Panc1 (cell line): ENCODE measurements at places on chromosomes 5 and 9.

DNA sequence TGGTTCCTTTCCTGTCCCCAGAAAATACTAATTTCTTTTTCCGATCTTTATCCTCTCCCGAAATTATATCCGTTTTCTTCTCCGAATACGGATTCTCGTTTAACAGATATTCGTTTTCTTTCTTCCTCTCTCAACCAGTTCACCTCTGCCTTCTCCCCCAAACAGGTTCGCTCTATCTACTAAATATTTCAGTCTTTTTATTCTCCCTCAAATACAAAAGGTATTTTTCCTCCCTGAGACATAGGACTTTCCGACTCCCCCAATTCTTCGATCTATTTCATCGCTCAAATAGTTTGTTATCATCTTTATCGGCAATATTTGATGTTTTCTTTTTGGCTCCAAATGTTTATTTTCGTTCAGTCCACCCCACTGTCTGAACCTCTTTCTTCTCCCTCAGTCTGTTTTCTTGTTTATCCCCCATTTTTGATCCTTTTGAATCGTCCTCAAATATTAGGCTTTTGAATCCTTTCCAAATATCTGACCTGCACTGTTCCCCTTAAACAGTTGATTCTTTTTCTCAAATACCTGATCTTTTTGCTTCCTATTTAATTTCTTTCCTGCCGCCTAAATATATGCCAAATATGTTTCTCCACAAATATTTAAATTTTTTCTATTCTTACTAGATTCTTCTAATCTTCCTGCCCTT, 4.4 kb downstream of the PITX1 start:
- no peak for DNase-seq

GRCh38 chr9:133928248-133928764, 63.8 kb downstream of the VAV2 start:
- DNase-seq = no peak

DNA sequence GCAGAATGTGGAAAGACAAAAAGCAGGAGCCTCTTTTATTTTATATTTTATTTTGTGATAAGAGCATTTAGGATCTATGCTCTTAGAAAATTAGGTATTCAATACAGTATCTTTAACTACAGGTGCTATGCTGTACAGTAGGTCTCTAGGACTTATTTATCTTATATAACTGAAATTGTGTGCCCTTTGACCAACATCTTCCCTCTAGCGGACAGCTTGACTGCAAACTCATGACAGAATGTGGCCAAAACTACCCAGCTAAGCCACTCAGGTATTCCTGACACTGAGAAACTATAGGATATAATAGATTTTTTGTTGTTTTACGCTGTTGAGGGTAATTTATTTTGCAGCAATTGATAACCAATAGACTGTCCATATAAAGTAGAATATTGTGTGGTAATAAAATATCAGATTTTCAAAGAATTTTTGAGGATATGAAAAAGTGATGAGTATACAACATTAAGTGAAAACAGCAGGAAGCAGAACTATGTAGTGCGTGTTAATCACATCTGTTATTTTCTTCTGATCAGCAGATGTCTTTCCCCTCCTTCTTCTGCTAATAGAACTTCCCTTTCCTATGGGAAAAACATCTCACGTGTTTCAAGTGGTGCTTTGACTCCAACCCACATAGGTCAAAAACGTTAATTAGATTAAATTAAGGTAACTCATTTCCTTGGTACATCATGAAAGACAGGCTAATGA, 69.9 kb upstream of the SELENOP start:
- no peak for DNase-seq

- DNase-seq = no peak
Measured at GRCh38 chr5:3126639-3127038, 375.2 kb upstream of the IRX2 start.

- DNase-seq = no peak
Measured at GRCh38 chr5:32595118-32595517, 9.8 kb downstream of the SUB1 start.

DNA sequence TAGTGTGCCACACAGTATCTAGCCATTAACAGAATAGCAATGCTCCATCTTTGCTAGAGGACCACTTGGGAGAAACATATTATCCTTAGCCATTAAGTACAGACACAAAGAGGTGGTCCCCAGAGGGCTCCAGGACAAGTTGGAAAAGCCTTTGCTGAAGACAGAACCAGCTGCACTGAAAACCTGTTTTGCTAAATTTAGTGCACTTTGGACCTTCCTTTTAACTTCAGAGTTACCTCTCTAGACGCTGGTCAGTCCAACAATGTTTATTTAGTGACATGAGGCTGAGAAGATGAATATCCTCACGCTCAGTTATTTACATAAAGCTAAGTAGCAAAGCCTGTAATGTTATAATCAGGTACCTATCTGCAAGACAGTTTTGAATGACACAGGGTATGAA, 265.0 kb upstream of the ZNF608 start:
- no peak for DNase-seq

GRCh38 chr9:113632776-113633590, 169.5 kb downstream of the RGS3 start:
- DNase-seq = no peak

GRCh38 chr5:17232405-17232804, 15.0 kb downstream of the BASP1 start:
- no peak for DNase-seq

- no peak for DNase-seq
Measured at GRCh38 chr9:38133595-38133994, 64.6 kb upstream of the SHB start.

DNA sequence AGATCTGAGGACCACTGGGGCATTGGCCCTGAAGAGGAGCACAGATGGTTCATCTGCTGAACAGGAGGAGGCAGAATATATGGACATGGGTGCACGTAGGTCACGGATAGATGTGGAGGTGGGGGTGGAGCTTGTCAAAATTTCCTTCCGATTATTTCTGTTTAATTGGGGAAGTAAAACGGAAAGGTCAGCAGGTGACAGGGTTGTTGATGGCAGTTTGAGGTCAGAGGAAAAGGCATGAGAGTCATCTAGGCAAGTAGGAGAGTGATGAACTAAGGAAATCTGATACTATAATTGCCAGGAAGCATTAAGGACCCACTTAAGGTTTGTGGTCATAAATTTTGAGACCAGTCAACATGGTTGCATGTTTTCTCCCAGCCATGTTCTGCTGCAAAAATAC, 8.4 kb upstream of the FAM81B start:
- no peak for DNase-seq

DNA sequence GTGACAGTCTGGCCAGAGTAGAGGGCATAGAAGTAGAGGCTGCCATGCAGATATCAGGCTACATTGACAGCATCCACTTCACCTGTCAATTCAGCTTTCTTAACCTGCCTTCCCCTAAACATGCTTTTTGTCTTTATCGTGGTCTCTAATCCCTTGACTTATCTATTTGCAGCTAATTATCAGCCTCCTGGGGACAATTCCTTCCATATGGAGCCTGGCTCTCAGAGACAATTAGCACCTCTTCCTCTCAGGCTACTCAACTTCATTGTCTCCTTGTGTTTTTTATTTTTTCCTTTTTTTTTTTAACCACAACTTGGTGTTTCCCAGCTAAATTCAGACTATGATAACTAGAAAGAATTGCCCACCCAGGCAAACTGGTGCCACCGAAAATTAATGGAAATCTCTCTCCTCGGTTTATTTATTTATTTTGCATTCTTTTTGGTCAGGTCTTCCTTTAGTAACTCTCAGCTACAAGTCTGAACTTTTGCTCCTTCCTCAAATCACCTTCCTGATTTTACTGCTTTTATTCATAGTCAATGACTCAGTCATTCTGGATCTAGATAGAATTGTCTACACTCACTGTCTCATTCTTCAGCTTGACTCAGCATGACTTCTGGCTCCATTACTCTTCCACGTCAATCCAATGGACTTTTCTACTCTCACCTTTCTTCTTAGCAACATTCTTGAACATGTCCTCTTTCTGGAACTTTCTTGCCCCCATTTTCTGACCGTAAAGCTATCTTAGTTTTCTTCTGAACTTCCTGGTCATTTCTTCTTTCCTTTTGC, 63.0 kb upstream of the BASP1 start:
- peak; percentile 22 for DNase-seq

- no peak for DNase-seq
Measured at GRCh38 chr5:55498457-55498856, 36.3 kb downstream of the PLPP1 start.

- DNase-seq = no peak
Measured at GRCh38 chr9:97751531-97751930, 54.4 kb upstream of the XPA start.

DNA sequence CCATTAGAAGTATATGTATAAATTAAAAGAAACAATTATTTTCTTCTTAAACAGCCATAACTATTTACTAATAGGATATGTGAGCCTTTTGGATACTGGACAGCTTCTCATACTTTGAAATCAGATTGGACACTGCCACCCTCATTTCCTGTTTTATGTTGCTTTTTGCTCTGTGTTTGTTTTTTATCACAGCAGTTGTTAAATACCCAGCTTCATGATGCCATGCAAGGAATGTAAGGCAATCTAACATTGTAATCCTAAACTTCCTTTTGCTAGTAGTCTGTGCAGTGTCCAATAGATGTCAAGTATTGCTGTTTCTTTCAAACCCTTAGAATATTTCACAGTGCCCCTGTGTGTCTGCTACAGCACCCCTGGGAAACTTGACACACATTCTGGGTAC, 56.2 kb downstream of the CNTLN start:
- DNase-seq = no peak

DNA sequence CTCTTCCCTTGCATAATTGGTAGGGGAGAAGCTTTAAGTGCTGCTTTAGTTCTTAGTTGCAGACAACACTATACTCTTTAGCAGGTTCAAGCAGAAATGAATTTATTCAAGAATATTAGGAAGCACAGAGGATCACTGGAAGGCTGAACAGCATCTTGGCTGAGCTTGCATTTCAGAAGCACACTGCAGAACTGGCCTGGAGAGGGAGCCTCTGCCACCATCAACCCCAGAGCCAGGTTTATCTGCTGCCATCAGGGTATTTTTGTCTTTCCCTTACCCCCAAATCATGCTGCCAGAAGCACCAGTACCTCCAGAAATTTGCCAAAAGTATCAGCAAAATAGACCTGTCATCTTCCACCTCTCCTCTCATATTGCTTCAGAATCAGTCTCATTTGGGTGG, 440.7 kb downstream of the DMAC1 start:
- DNase-seq = no peak

DNA sequence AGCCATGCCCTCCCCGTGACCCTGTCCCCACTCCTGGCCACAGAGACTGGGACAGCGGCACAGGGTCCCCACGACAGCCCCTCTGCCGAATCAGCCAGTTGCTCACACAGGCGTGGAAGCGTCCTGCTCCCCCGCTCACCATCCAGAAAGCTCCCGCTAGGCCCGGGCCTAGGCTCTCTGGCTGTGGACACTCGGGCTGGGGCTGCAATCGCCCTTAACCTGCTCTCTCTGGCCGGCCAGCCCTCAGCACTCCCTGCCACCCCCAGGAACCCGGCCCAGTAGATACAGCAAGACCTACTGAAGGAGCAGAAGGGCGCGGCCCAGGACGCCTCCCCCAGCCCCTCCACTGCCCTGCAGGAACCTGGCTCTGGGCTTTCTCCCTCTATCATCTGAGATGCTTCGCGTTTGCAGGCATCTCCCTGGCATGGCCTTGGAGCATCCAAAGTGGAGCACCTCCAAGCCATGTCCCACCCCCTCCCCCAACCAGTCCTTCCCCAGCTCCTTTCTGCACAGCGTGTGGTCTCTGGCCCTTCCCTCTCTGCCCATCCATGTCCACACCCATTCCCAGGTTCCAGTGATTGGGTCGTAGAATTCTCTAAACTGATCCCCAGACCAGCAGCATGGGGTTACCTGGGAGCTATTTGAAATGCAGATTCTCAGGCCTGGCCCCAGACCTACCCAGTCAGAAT, 113.7 kb upstream of the LMX1B start:
- DNase-seq = no peak

- DNase-seq = no peak
Measured at GRCh38 chr5:92923885-92924284, 657.1 kb downstream of the NR2F1-AS1 start.

- DNase-seq = no peak
Measured at GRCh38 chr5:138960145-138960692, 85.1 kb upstream of the LRRTM2 start.

DNA sequence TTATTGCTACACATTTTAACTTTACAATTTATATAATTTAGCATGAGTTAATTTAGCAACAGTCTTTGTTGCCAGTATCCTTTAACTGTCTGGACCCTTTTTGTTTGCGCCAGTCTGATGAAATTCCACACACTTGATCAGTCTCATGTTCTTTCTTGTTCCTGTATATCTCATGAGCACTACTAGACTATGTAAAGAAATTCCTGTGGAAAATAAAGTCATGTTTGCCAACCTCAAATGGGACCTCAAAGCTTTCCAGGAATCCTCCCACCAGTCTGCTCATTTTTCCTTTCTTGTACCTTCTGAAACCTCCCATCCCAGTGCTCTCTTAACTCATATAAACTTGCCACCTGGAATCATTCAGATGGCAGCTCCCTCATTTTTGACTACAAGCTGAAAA, 8.0 kb downstream of the DMXL1 start:
- no peak for DNase-seq
